ENCODE measurements at places on chromosomes 4 and X.

DNA sequence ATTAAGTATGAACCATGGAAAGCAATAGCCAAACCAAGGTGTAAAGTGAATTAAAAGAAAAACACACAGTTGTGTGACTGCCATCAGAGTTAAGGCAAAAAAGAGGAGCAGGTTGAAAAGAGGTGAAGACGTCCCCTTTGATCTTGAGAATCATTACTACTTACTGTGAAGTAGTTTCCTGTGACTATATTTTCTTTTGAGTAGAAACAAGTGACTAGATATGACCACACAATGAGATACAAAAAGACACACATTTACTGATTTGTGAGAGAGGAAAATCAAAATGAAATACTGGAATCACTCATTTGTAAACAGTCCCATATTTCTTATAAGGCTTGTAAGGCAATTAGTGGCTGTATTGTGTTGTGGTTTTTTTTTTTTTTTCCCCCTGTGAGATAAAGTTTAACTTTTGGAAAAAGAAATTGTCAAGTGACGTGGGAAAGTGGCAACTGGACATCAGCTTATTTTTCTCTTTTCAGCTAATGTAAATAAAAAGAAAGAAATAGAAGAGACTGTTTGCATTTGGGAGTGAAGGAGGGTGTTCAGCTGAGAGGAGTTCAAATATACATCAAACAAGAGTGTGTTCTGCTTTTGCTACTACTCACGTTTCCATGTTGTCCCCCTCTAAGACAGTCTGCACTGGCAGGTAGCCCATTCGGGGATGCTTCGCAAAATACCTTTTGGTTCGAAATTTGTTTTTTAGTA is 106.4 kb upstream of the FTHL17 start:
- no peak for DNase-seq

- DNase-seq = no peak
Measured at GRCh38 chr4:145132511-145133098, 34.5 kb downstream of the ABCE1 start.

GRCh38 chr4:174066611-174067205 is 216.8 kb downstream of the FBXO8 start:
- no peak for DNase-seq

GRCh38 chr4:88573995-88574394 is 18.3 kb upstream of the HERC3 start:
- no peak for DNase-seq

DNA sequence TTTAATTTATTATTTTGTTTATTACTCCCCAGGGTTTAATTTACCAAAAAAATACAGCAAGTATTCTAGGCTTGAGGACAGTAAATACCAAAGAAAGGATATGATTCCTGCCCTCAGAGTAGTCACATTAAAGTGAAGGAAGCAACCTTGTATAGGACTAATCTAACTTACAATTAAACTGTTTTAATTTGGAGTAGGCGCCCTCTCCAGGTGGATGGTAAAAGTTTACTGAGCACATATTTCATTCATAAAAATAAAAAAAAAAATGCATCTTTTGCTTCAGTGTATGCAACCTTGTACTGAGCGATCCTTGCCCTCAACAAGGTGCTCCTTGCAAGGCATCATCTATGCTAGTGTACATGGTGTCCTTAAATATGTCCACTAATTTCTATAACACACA is 72.0 kb upstream of the MAGEB16 start:
- DNase-seq = no peak

DNA sequence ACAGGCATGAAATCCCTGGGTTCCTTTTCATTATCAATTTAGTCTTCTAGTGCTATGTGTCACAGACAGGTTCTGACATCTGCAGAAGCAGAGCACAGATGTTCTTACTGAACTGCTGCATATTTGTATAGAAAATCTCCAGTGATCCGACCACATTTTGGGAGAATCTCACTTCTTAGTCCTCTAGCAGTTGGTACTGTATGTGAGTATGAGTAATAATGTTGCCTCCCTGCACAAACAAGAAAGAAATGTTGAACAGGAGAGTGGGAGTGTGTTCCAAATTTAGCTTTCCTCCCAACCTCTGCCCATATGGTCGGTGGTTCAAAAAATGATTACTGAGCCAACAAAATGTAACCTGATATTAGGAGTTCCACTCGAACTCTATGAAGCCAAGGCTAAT is 165.3 kb upstream of the GPC4 start:
- no peak for DNase-seq

GRCh38 chrX:650324-650723 is 19.7 kb downstream of the SHOX start:
- DNase-seq = no peak

- no peak for DNase-seq
Measured at GRCh38 chrX:38192007-38192810, 28.5 kb downstream of the SRPX start.

DNA sequence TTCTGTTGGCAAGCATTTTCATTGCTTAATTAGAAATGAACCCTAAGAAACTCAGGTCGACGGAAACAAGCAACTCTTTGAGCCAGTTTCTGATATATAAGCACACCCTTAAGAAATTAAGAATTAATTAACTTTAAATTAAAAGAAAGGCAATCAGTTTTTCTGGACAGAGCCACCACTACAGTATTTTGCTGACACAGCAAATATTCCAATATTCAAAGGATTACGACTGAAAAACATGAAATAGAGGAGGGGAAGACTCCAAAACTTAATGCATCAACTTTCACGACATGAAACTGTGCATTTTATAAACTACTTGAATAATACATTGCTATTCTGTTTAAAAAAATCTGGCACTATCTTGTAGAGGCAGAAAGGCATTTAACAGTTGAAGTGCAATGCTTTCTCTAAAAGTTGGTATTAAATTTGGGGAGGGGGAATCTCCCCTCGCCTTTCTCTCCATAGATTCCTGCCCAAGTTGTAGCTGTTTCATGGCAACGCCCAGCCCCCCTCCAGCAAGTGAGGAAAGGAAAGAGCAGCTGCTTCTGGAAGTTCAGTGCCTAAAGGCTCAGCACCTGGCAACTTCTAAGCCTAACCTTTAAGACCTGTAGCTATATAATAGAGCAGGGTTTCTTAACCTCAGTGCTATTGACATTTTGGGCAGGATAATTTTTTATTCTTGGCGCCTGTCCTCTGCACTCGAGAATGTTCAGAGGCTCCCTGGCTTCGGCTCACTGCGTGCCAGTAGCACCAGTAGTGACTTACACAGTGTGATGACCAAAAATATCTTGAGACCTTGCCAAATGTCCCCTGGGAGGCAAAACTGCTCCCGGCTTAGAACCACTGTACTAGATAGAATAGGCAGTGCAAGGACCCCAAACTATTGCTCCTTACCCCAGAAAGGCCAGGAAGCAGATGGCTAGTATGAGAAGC is 6.7 kb upstream of the ZCCHC18 start:
- DNase-seq = no peak

- DNase-seq = no peak
Measured at GRCh38 chrX:135408794-135409193, 12.9 kb upstream of the SMIM10L2A start.

GRCh38 chr4:42344749-42345148 is 52.5 kb upstream of the SHISA3 start:
- DNase-seq = no peak

- no peak for DNase-seq
Measured at GRCh38 chr4:68336530-68336929, 13.4 kb downstream of the YTHDC1 start.

DNA sequence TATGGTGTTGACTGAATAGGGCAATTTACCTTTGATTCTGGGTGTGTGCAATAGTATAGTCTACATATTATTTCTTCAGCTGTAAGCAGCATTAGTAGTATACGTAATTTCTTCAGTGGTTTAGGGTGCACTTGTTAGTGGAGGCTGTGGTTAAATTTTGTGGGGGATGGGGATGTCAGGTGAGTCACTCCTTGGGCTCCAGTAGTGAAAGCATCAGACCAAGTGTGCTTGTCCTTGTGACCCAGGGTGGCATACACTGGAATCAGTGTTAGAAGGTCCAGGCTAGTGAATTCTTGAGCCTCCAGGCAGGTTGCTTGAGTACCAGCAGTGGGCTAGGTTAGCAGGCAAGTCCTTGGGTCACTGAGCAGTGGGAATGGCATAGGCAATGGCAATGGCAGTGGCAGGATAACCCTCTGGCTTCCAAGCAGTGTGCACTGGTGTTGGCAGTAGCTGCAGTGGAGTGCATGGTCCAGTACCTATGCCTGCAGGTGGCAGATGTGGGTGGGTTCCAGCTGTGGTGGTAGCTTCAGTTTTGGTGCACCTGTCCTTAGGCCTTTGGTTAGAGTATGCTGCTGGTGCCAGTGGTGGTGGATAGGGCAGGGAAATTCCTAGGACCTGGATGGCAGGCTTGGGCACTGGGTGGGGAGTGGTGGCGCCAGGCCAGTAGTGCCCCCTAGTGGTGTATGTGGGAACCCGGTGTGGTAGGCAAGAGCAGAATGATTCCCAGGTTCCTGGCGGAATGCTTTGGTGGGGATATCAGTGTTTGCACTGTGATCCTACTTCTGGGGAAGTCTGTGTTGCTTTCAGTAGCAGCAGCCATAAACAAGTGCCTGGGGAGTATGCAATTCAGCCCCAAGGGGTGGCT is 531.0 kb downstream of the SMARCA1 start:
- no peak for DNase-seq

DNA sequence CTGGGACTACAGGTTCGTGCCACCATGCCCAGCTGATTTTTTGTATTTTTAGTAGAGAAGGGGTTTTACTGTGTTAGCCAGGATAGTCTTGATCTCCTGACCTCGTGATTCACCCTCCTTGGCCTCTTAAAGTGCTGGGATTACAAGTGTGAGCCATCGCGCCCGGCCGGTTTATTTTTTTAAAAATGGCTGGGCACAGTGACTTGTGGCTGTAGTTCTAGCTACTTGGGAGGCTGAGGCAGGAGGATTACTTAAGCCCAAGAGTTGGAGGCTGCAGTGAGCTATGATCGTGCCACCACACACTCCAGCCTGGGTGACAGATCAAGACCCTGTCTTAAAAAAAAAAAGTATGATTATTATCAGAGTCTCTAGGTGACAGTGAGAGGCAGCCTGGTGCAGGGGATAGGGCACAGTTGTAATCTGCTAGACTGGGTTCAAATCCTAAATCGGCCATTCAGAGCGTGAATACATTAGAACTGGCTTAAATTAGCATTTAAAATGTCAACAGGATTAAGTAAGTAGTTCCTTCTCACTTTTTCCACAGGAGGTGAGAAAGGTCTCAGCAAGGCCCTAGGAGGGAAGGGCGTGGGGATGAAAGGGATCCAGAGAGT is 435 bp upstream of the MGST2 start:
- DNase-seq = no peak

GRCh38 chrX:145002771-145003170 is 244.5 kb upstream of the SPANXN1 start:
- DNase-seq = no peak

GRCh38 chr4:152594978-152595925 is 59.4 kb upstream of the FBXW7 start:
- no peak for DNase-seq

- no peak for DNase-seq
Measured at GRCh38 chr4:173212379-173212778, 43.8 kb downstream of the GALNT7 start.

GRCh38 chr4:184942444-184943425 is 75.6 kb upstream of the HELT start:
- DNase-seq = no peak

DNA sequence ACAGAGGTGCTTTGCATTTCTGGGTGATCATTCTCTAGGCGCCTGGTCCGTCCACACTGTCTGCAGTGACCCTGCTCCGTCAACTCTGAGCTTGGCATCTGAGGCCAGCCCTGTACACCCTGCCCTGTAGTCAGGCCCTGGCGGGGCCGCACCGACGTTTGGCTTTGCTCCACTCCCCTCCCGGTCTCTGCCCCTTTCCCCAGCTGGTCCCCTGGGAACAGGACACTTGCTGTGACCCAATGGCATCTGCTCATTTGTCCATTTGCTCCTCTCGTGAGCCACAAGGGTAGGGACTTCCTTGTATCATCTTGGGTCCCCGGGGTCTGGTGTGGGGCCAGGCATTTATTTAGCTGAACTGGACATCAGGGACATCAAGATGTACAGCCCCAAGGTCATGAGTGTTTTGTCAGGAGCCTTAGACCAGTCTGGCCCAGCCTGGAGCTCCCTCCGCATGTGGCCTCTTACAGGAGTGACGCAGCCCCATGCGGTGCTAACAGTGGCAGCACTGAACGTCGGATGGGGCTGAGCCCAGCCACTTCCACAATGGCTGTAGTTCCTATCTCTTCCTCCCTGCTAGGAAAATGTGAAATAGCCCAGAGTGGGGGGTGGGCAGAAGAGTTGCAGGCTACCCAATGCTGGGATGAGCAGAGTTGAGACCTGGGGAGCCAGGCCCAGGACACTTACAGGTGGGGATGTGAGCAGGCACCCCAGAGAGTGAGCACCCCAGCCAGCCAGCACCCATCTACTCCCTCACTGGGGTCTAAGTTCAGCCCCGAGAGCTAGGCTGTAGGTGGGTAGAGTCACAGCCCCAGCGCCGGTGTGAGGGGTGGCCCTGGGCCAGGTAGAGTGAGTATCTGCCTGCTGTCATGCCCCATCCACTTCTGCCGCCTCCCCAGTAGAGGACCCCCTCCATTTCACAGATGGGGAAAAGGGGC is 2.0 kb upstream of the SH3BP2 start:
- DNase-seq = no peak

GRCh38 chr4:57157596-57158137 is 47.5 kb upstream of the IGFBP7 start:
- no peak for DNase-seq

DNA sequence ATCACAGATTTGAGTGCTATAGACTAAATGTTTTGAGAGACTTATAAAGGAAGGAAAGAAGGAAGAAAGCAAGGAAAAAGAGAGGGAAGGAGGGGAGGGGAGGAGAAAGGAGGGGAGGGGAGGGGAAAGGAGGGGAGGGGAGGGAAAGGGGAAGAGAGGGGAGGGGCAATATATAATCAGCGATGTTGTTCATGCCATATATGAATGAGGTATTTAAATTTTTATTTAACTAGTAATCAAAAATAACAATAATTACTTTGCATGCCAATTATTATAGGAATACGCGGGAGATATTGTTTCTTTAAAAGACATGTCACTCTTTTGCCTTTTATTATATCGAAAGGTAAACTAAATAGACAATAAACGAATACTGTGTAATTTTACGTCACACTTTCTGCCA is 1029.7 kb downstream of the FAT4 start:
- no peak for DNase-seq

DNA sequence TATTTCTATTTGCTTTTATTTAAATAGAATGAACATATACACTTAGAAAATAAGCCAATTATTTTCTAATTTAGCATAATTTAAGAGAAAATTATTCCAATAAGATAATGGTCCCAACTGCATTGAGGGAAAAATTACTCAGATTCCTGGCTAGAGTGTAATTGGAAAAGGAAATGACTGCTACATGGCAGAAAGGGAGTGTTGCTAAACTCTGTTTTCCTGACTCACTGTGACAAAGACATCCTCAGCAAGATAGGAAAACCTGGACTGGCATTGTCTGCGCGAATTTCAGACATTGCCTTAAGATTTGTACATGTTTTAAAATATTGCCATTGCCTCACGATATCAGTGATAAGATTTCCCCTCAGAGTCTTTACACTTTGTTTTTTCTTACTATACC is 8.2 kb downstream of the TNIP3 start:
- DNase-seq = no peak
